ENCODE measurements at places on chromosomes 16 and 17.

GRCh38 chr17:42845918-42846593, 1.7 kb downstream of the AOC2 start:
- no peak for DNase-seq

DNA sequence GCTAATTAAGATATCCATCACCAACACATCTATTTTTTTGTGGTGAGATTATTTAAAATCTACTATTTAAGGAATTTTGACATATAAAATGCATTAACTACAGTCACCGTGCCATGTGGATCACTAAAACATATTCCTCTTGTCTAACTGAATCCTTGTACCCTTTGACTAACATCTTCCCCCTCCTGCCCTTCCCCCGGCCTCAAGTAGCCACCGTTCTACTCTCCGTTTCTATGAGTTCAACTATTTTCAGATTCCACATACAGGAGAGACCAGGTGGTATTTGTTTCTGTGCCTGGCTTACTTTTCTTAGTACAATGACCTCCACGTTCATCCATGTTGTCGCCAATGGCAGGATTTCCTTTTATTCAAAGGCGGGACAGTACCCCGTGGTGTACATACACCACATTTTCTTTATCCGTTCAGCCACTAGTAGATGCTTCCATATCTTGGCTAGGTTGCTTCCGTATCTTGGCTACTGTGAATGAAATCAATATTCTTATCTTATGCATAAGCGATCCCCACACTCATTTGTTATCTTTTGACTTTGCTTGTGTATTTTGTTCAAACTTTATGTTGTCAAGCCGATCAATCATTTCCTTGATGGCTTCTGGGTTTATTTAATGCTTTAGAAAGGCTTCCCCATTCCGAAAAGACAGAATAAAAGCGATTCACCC, 134.7 kb downstream of the KCNJ12 start:
- DNase-seq: no peak

GRCh38 chr17:60888812-60889709, 211.4 kb downstream of the BCAS3 start:
- no peak for DNase-seq

- no peak for DNase-seq
These were observed 40.2 kb downstream of the FOXK2 start for GRCh38 chr17:82559566-82560251.

DNA sequence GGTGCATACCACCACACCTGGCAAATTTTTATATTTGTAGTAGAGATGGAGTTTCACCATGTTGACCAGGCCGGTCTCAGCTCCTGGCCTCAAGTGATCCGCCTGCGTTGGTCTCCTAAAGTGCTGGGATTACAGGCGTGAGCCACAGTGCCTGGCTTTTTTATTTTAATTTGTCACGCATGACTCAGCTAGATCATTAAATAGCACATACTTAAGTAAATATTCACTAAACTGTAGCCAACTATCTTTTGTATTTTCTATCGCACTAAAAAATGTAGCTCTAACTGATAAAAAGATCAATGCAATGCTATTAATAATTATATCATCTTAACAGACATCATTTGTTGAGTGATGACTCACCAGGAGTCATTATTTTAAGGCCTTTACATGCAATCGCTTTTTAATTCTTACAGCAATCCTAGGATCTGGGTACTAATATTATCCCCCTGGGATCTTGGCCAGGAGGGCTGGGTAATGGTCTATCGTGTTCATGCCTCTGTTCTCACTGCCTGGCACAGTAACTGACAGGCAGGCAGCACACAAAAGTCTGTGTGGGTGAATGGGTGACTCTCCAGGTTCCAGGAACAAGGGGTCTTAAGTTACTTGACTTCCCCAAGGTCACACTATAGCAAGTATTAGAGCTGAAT, 693.5 kb upstream of the EEF2KMT start:
- DNase-seq: no peak

DNA sequence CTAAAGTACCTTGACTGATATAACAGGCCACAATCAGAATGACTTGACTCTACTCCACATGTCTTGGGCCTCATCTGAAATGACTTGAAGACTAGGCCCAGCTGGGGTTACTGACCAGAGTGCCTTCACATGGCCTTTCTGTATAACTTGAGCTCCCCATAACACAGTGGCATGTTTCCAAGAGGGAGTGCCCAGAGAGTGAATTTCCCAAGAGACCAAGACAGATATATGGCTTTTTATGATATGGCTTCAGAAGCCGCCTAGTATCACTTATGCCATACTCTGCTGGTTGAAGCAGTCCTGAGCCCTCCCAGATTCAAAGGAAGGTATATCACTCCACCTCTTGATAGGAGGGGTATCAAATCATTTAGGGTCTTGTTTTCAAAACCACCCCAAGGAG, 357.5 kb upstream of the EEF2KMT start:
- no peak for DNase-seq

- no peak for DNase-seq
These were observed 163.3 kb downstream of the PRKCA start for GRCh38 chr17:66465701-66466100.

- DNase-seq: no peak
These were observed 14.9 kb upstream of the STAC2 start for GRCh38 chr17:39240631-39241030.

DNA sequence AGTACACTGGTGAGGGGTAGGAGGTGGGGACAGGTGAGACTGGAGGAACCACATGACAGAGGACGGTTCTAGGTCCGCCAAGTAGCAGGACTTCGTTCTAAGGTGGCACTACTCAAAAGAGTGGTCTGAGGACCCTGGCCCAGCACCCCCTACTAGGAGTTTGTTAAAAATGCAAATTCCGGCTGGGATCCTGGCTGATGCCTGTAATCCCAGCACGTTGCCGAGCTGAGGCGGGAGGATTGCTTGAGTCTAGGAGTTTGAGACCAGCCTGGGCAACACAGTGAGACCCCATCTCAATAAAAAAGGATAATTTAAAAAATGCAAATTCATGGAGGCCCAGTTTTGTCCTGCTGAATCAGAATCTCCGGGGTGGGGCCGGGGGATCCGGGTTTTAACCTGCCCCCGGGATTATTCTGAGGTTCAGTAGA, 59.1 kb downstream of the WSB1 start:
- no peak for DNase-seq

GRCh38 chr16:81708266-81709015, 70.7 kb upstream of the PLCG2 start:
- DNase-seq: no peak

GRCh38 chr16:80300456-80300855, 240.3 kb upstream of the DYNLRB2 start:
- DNase-seq: no peak

DNA sequence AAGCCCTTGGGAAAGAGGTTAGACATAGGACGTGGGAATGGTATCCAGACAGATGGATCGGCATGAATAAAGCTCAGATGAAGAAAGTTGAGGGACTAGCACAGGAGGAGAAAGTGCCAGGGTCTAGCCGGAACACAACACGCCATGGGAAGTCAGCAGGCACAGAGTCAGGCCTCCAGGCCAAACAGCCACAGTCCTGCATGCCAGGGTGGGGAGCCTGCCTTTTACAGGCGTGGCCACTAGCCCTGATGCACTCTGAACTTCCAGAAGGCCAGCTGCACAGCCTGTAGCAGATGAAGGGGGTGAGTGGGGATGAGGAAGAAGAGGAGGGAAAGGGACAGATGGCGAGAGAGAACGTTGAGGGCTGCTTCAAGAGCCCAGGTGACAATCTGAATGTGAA, 5.2 kb downstream of the B9D1 start:
- DNase-seq: no peak

GRCh38 chr17:27346228-27346899, 52.5 kb downstream of the WSB1 start:
- no peak for DNase-seq

DNA sequence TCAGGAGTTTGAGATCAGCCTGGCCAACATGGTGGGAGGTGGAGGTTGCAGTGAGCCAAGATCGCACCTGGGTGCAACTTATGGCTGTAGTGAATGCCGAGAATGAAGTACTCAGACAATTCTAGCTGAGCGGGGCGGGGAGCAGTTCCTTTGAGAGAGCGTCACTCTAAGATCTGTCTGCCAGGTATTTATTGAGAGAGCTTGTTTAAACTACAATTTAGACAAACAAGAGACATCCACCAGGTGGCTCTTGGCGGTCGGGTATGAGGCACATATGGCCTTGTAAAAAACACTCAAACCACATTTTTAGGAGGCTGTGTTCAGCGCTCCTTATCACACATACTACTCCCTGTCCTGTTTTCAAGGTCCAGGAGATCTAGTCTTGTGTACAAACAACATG, 40.6 kb upstream of the CDH1 start:
- no peak for DNase-seq

- DNase-seq: no peak
These were observed 11.5 kb upstream of the TPPP3 start for GRCh38 chr16:67404740-67405226.

GRCh38 chr17:17993852-17994251, 21.2 kb downstream of the DRC3 start:
- no peak for DNase-seq

DNA sequence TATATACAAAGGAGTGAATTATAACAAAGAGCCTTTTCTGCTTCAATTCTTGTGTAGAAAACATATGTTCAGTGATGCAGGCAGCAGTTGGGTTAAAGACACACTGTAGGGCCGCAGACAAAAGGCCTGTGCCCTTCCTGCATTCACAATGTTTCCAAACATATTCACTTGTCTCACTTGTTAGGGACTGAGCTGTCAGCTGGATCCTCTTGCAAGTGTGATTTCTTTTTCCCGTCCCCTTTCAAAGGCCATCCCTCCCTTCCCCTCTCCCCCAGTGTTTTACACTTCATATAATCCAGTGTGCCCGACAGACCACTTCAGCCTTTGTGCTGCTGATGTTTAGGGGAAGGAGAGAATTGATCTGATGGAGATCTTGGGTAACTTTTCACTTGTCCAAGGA, 217.0 kb downstream of the FTO start:
- DNase-seq: no peak

DNA sequence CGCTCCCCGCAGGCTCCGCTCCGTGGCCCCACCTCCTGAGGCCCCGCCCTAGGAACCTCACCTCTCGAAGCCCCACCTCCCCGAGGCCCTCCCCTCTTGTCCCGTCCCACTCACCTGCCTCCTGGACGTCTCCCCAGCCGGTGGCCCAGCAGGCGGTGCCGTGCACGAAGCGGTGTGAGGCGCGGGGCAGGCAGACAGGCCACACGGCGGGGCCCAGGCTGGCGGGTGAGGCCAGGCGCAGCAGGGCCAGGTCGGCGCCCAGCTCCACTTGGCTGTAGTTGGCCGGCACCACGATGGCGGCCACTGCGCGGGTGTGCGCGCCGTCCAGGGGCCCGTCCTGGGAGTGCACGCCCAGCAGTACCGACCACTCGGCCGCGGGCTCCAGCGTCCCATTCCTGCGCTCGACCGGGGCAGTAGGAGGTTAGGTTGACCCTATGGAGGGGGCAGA, 1.6 kb downstream of the PRSS36 start:
- DNase-seq: no peak

DNA sequence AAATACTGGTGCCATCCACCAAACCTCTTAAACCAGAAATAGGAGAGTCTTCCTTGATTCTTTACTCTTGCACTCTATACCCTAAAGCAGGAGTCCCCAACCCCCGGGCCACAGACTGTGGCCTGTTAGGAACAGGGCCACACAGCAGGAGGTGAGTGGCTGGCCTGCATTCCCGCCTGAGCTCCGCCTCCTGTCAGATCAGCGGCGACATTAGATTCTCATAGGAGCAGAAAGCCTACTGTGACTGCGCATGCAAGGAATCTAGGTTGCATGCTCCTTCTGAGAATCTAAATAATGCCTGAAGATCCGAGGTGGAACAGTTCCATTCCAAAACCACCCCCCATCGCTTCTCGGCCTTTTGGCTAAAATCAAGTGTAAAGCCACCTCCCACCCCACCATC, 30.3 kb upstream of the SRCIN1 start:
- DNase-seq: no peak

DNA sequence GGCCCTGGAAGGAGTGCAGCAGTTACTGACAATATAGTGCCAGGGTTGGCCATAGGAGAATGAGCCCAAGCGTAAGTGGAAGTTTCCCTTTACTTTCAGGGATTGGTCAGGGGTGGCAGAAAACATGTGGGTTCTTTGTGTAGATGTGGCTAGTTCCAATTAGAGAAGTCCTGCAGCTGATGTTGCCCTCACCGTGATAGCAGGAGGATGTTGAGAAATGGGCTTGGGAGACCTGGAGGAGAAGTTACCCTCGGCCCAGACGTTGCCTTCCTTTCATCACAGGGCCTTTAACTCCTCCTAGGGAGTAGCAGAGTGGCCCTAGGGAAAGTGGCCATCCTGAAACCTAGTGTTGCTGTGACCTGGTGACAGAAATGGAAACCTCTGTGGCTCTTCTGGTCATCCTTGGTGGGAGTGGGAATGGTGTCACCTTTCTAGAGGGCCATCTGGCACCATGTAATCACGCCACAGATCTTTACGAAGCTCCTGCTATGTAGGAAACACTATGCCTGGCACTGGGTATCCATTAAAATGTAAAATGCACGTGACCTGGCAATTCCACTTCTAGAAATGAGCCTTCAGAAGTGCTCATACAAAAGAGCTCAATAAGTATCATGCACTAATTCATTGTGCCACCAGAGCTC, 6.7 kb downstream of the TMEM92 start:
- no peak for DNase-seq

DNA sequence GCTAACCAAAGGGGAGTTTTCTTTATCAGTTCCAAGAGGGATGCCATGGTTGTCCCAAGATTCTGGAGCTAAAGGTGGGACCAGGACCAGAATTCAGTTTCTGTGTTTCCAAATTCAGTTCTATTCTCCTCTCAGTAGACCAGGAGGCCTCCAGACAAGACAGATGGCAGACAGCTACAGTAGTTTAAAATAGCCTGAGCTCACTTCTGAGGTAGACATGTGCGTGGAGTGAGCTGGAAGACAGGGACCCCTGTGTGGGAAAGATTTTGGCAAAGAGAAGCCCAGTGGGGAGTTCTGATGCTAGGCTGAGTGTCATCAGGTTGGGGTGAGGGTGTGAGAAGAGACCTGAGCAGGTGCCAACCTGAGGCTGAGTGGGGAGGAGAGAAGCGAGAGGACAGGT, 95.4 kb downstream of the PRKCB start:
- DNase-seq: no peak

DNA sequence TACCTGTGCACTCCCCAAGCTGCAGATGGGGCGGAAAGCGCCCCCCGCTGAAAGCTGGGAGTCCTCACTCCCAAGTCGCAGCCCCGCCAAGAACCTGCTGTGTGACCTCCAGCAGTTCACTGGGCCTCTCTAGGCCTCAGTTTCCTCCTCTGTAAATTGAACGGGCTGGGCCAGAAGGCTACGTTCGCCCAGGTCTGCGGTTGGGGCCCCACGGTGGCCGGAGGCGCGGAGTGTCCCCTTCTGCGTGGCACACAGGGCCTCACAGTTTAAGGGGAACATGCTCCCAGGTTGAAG, 628 bp downstream of the GALK1 start:
- DNase-seq: no peak

- no peak for DNase-seq
These were observed 28.5 kb downstream of the ARHGAP17 start for GRCh38 chr16:24986512-24987303.

- peak; percentile 34 for DNase-seq
These were observed 41.8 kb downstream of the BRD7 start for GRCh38 chr16:50326835-50327465.

- no peak for DNase-seq
These were observed 11.6 kb downstream of the SLC25A10 start for GRCh38 chr17:81723651-81724209.

GRCh38 chr16:66900721-66901441, 17.8 kb downstream of the CDH16 start:
- no peak for DNase-seq

Measured in stimulated activated CD4-positive, alpha-beta T cell treated with anti-CD3 and anti-CD28 coated beads, TNF-alpha, amount 100 ng/mL, for 24 hours (primary cell).